ENCODE measurements at places on chromosomes 2 and 18.

DNA sequence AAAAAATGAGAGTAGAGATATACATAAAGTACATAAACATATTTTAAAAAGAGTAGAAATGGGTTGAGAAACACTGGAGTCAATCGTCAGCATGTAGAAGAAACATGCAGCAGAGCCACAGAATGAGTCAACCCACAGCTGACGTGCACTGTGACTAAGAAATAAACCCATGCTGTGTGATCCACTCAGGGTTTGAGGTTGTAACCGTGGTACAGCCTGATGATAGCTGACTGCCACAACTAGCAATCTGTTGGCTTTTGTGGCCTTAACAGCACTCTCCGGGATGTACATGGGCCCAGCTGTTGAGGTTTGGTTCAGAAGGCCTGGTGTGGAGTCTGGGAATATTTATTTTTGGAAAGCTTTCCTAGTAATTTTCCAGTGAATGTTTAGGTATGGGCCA lies 554.4 kb upstream of the MEX3C start:
- no peak for DNase-seq

DNA sequence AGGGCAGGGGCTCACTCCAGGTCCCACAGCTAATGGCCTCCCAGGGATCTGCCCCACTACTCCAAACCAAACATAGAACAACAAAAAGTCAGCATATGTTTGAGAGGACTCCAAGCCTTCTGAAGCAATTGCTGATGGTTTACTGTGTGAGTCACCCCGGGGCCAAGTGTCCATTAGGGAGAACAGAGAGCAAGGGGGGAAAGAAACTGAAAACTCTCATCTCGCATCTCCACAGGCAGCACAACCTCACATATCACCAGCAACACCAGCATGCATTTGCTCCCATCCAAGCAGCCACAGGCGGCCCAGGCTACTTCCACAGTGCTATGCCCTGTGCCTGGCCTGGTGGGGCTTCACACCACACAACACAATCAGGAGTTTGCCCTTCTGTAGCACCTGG lies 39.1 kb downstream of the CYRIA start:
- DNase-seq = no peak

- DNase-seq = no peak
Observed at GRCh38 chr2:230010501-230010900, 58.2 kb downstream of the SLC16A14 start.

GRCh38 chr2:203786549-203787351 lies 80.3 kb downstream of the CD28 start:
- DNase-seq = no peak

DNA sequence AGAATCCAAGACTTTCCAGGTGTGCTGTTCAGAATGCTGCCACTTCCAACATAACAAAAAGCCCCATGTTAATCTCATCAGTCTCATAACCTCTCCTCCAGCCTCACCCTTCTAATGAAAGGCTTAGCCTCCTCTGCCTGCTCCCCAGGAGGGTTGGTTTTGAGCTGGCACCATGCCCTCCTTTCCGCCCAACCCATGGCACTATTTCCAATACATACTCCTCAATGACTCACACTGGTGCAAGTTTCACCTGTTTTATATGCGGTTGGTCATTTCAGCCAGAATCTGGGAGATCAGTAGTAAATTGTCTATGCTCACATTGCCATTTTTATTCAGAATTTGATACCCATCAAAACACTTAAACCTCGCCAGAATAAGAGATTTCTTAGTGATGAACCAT lies 157.6 kb upstream of the NRP2 start:
- DNase-seq = no peak

DNA sequence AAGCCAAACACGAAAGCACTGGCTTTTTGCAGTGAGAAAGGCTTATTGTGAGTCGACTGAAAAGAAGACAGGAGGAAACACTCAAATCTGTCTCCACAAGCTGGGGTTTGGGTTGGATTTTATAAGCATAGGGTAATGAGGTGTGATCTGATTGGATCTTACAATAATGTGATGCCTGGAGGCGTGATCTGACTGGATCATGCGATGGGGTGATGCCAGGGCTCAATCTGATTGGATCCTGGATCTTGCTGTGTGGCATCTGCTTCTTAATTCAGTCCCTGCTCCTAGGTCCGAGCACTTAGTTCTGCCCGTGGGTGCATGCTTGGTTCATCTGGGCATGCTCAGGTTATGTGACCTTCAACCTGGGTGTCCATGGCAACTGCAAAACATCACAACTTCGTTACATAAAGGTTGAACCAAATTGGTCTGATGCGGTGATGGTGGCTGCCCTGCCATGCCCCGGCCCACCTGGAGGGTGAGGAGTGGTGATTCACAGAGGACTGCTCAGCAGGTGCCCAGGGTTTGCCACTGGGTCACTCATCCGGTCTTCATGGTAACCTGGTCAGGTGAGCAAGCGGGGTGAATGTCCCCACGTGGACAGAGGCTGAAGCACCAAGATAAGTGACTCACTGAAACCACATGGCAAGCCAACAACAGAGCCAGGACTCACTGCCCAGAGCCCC lies 111.0 kb downstream of the KCNF1 start:
- no peak for DNase-seq

DNA sequence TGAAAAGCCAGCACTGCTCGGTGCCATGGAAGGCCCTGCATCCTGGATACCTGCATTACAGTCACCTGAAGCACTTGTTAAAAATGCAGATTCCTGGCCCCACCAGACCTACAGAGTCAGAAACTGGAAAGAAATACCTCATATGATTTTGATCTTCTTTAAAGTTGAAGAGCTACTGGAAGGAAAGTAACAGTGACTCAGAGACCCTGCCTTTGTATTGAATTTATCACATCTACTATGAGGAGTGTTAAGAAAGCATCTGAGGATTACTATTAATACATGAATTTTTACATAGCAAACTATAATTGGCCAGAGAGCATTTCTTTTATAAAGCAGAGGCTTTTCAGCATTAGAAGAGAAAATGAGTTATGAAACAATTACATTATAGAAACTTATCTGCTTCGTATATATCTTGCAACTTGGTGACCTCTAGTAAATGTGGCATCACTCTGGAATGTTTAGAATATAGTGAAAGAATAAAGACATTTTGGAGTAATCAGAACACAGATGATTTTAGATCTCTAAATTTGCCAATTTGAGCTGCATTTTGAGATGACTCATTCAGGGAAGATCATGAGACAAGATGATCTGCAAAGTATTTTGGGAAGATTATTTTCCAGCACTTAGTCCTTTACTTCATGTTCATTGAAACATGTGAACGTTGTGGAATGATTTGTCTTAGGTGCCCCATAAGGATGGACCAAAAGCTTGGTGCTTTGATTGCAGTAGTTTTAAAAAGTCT lies 12.2 kb downstream of the PTPRM start:
- DNase-seq = no peak

- DNase-seq = no peak
Observed at GRCh38 chr2:78779761-78780160, 245.7 kb upstream of the REG3G start.

DNA sequence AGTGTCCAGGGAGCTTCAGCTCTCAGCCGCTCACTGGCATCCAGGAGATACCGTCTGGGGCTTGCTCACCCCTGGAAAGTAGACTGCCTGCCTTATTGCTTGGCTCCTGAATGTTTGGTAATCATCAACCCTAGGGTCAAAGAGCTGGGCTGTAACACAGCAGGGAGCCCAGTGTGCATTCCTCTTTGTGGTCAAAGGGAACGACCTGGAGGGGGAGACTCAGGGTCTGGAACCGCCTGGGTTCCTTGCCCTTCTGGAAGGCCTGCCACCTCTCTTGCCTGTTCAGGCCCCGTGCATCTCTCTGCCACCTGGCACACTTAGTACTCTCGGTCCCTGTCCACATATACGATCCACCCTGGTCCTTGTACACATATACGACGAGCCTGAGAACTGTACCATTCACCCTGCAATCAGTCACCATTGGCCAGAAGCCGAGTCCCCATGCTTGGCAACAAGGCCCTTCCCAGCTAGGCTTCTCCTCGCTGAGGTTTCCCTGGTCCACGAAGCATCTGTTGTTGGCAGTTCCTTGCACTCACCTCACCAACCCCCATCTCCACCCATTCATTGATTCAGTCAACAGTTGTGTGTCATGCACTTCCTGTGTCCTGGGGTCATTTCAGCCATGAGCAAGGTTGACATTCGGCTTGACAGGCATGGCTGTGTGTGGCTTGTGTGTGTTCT lies at the start of gene NAT8:
NAT8 (minus strand) TSS at position 85 of the 681 bp plus-strand sequence. CDS start 794 bp downstream, outside the sequence.
- DNase-seq = no peak

DNA sequence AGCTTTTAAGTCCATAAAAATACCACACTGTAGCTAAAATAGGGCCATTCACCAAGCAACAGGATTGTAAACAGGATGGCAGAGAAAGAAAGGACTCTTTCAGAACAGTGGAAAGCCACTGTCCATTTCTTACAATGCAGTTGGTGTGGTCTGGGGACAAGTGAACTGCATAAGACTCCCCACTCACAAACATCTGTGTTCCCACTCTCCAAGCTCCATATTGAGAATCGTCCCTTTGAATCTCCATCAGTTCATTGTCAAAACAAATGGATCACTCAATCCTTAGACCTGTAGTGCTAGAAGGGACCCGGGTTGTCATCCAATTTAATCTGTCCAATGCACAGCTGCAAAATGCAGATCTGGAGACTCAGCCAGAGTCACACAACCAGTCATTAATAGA lies 347.4 kb upstream of the KLHL29 start:
- no peak for DNase-seq

- no peak for DNase-seq
Observed at GRCh38 chr2:225558399-225559071, 159.0 kb downstream of the NYAP2 start.

- DNase-seq = no peak
Observed at GRCh38 chr2:74849228-74849892, 15.4 kb downstream of the HK2 start.

DNA sequence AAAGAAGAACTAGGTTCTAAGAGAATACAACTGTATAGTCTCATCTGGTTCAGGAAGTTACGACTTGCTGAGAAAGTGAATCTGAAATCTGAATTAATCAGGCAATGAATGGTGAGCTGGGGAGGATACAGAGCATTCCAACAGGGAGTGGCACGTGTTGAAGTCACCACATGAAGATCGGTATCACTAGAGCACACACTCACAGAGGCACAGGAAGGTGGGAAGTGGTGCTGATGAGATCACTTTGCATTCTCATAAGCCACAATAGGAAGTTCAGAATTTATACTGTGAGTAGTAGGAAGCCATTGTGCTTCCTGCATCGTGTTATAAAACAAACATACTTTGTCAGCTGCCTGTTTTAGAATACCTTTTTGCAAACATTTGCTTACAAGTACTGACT lies 615.0 kb upstream of the DDX18 start:
- no peak for DNase-seq

DNA sequence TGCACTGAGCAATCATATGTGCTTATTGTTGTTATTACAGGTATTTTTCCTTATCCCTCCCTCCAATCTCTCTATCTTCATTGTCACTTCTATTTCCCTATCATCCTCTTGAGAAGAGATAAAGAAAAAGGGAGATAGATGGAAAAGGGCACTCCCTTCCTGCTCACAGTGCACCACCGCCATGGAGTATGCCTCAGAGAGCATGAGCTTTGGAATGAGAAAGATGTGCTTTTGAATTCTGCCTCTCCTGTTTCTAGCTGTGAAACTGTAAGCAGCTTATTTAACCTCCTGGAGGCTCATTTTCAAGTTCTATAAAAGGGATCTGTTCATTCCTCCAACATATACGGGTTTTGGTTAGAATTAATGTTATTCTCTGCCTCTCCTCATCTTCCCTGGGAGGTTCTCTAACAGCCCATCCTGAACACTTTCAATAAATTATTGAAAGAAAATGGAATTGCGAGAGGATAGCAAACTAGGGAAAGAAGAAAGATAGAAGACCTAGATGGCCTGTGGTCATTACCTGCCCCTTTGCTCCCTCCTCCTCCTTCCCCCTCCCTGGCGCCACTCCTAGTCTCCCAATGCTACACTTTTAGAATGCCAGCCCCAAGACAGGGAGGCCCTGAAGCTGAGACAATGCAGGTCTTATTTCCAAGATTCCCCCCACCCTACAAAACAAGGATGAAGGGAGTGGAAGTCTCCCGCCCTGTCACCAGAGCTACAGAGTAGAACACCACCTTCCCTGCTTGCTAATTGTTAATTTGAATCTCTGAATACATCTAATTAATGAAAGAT lies 37.8 kb downstream of the FIGN start:
- DNase-seq = no peak

DNA sequence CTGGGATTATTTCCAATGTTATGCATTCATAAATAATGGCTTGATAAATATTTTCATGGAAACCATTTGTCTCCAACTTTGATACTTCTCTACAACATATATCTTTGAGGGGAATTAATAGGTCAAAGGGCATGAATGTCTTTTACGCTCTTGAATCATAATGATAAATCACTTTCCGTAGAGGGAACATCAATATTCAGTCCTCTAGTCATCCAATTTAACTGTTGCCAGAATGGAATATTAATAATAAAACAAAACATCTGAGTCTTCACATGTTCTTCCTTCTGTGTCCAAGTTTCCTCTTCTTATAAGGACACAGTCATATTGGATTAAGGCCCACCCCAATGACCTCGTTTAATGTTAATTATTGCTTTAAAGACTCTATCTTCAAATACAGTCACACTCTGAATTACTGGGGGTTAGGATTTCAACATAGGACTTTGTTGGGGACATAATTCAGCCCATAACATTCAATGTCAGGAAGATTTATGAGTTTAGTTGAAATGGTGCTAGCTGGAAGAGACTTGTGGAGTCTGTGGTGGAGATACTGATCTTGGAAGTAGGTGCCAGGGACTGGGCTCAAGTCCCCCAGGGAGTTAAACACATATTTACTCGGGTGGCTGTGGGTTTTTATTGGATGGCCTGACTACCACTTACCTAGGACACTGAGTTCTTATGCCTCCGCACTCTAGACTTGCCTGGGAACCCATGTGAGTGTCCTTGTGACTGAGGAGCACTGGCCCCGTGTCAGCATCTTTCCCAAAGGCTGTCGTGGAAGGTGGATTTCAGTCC lies 85.0 kb upstream of the SEC11C start:
- DNase-seq = peak; percentile 46

GRCh38 chr2:147632198-147632597 lies 212.6 kb upstream of the ACVR2A start:
- DNase-seq = no peak

GRCh38 chr18:4357579-4357978 lies 97.5 kb downstream of the DLGAP1 start:
- no peak for DNase-seq

GRCh38 chr2:26598336-26598995 lies 42.7 kb downstream of the CIB4 start:
- no peak for DNase-seq

DNA sequence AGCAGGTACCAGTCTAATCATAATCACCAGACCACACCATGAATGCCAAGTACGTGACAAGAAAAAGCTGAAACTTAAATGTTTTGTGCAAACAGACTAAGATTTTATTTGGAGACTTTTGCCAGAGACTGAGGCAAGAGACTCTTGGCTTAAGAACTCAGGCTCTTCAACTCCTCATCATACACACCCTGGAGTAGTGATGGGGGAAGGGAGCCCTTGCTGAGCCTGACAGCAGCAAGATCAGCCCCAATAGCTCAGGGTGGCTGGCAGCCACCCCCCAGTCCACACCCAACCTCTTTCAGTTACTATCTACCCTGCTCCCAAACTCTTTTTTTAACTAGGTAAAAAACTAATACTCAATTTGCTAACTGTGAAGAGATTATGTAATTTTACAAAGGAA lies 114.8 kb downstream of the CCBE1 start:
- DNase-seq = no peak

- DNase-seq = no peak
Observed at GRCh38 chr2:200184748-200185627, 121.5 kb upstream of the SPATS2L start.
